ENCODE measurements at places on chromosomes 12 and 14. TPM values are rescaled to one million over a fixed set of nuclear protein-coding genes. Genes with fewer than 3 reads are reported as not detected.

POLE gene
- total RNA-seq, result 12.1 TPM

DNA sequence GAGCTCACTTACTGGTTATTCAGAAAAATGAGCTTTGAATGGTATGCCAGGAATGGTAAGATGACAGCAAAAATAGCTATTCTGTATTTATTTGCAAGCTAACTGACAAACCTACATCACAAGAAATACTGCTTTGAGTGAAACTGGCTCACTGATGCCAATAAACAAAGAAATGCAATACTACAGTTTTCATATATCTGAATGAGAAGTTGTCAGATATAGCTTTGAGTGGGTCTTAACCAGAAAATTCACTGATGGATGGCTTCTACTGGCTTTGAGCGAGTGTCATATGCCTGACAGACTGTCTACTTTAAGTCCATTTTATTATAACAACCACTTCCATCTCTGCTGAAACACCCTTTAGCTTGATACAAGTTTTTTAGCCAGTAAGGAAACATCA is 330.1 kb downstream of the NELL2 start:
- no peak for DNase-seq

GRCh38 chr12:6294156-6295093 is 16.1 kb upstream of the PLEKHG6 start:
- no peak for DNase-seq

GRCh38 chr12:30707613-30708342 is 12.1 kb upstream of the IPO8 start:
- DNase-seq, result no peak

- no peak for DNase-seq
Measured at GRCh38 chr12:12616512-12617310, 5.0 kb downstream of the CREBL2 start.

DNA sequence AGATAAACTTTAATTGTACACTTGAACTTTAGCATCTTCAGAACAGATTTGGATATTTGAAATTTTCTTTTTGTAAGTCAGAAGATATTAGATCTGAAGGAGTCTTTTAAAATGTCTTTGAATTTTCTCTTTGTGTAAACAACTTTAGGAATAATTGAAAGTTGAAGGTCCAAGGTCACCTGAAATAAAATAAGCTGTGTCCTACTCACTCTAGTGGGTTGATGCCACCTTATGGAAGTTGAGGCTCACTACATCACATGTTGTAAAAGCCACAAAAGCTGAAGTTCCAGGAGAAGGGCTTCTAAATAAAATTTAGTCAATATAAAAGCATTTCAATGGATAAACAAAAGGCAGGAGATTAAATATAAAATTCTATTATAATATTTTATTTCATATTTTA is 122.0 kb upstream of the ATXN7L3B start:
- DNase-seq, result no peak

Data from left cardiac atrium (tissue), 4 donors.